Right lobe of liver (tissue), 6 donors: ENCODE measurements at places on chromosomes 1 and 21.

GRCh38 chr1:93433407-93433961, 14.4 kb upstream of the FNBP1L start:
- DNase-seq = peak; percentile 80

- DNase-seq = no peak
These were observed 604.8 kb upstream of the ADAMTS5 start for GRCh38 chr21:27571706-27572105.

DNA sequence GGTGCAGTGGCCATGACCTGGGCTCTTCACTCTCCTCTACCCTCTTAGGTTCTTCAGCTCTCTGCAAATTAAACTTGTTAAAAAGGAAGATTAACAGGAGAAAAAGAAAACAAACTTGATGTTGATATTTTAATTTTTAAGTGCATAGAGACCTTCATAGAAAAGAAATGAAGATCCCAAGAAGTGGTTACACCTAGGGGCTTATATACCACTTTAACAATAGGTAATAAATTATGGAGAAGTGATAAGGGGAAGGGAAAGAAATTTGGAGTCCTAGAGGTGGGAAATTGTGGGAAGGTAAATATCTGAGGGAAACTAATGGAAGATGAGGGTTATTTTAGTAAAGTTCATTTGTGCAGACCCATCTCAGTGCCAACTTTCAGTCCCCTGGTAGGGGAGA, 16.5 kb upstream of the TFF3 start:
- DNase-seq = no peak

- DNase-seq = no peak
These were observed 11.3 kb downstream of the SPATA17 start for GRCh38 chr1:217642455-217642854.

DNA sequence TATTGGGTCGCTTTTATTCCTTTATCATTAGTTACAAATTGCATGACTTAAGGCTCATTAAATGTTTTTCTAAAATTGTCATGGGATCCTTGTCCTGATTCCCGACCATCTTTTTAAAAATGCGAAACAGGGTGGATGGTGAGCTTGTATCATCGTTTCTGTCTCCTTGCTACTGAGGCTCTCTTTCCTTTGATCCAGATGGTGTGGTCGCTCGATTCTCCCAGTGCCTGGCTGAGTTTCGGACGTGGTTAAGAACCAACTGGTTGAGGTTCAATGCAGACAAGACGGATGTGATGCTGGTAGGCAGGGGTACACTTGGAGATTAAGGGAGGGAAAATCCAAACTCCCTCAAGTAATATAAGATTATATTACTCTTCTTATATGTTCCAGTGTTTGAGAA, 1.2 kb downstream of the MIER1 start:
- DNase-seq = no peak

DNA sequence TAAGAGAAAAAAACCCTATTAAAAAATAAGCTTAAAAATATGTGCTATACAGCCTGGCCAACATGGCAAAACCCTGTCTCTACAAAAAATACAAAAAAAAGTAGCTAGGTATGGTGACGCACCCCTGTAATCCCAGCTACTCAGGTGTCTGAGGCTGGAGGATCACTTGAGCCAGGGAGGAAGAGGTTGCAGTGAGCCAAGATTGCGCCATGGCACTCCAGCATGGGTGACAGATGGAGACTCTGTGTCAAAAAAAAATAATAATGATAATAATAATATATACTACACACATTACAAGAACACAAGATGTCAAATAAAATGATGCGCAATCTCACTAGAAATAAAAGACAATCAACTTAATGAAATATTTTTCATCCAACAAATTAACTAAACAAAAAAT, 22.9 kb downstream of the NRDC start:
- no peak for DNase-seq

GRCh38 chr1:25743164-25744139, 56.5 kb upstream of the SELENON start:
- peak; percentile 86 for DNase-seq

DNA sequence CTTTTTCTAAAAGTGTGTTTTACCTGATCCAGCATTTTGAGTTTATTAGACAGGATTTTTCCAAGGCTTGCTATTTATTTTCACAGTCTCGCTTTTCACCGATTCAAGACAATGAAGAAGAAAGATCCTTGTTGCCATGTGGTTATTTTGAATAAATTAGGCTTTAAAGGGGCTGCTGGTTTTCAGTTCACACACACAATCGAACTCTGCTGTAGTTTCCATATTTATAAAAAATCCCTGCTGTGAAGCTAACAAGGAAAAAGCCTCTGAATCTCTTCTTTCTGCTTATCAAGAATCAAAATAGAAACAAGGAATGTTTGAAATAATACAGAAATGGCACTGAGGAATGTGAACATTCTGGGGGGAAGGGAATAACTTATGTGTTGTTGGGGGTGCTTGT, 102.5 kb upstream of the KAZN start:
- no peak for DNase-seq

GRCh38 chr1:154463512-154463990, 38.5 kb upstream of the TDRD10 start:
- DNase-seq = no peak

GRCh38 chr1:18253093-18253492, 145.5 kb downstream of the IGSF21 start:
- DNase-seq = no peak
